ENCODE measurements at places on chromosomes 6 and 20. TPM values are rescaled to one million over a fixed set of nuclear protein-coding genes. Genes with fewer than 3 reads are reported as not detected.

RIMS4 gene
- polyA plus RNA-seq, result not detected

- H3K27me3 ChIP-seq, result no peaks in the 10 kb centered on the region
- DNase-seq, result no peak
- no peak overlapping the region for H3K4me3 ChIP-seq
- H3K27ac ChIP-seq, result no peak overlapping the region
Observed at GRCh38 chr20:18672834-18673233, 85.0 kb downstream of the DTD1 start.

- H3K36me3 ChIP-seq, result no peaks in the 10 kb centered on the region
- H3K27me3 ChIP-seq, result peaks cover 19% of the 10 kb centered on the region
- no peak overlapping the region for H3K27ac ChIP-seq
- no peak for DNase-seq
- no peak overlapping the region for H3K4me3 ChIP-seq
- peaks cover 4% of the 10 kb centered on the region for H3K4me1 ChIP-seq
Observed at GRCh38 chr20:48102076-48102787, 317.0 kb upstream of the SULF2 start.

DNA sequence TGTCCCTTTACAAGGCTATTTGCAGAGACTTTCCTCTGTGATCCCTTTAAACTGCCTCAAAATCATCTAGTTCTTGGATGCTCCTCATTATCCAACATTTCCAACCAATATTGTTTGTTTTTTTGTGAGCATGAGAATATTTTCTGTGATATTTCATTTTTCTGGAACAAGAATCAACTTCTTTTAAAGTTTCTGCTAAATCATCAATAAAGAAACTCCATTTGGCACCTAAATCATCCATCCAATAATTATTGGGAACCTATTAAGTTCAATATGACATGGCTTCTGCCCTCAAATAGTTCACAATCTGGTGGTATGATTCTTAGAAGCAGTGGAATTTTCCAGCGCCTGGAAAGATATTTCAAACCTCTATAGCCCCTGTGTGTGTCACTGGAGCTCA, 207.6 kb downstream of the ISM1 start:
- H3K27me3 ChIP-seq, result no peaks in the 10 kb centered on the region
- DNase-seq, result no peak
- peak overlapping the region; percentile 14 for H3K27ac ChIP-seq
- no peaks in the 10 kb centered on the region for H3K4me1 ChIP-seq

GRCh38 chr20:21237956-21238799, 65.0 kb upstream of the XRN2 start:
- H3K36me3 ChIP-seq, result peaks cover 24% of the 10 kb centered on the region
- no peak overlapping the region for H3K27ac ChIP-seq

DNA sequence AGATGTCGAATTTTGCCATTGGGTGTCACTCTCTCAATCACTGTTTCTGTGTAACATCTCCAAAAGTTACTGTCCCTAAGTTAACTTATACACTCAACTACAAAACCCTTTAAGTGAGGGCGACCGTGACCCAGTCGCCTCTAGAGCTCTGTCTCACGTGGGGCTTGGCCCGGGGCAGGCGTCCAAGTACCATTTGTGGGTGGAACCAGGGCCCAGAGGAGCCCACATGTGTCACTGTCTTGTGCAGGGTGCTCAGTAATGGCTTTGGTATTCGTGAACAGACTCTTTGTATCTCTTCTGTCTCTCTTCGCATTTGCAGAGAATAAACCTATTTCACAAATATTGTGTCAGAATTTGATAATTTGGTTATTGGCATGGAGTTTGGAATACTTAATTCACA, 109.9 kb upstream of the THBS2 start:
- no peaks in the 10 kb centered on the region for H3K36me3 ChIP-seq
- peak overlapping the region; percentile 38 for H3K27ac ChIP-seq
- no peaks in the 10 kb centered on the region for H3K4me1 ChIP-seq
- no peaks in the 10 kb centered on the region for H3K27me3 ChIP-seq
- no peak for DNase-seq
- H3K4me3 ChIP-seq, result no peak overlapping the region

ADAM33 gene
- not detected for polyA plus RNA-seq

DNA sequence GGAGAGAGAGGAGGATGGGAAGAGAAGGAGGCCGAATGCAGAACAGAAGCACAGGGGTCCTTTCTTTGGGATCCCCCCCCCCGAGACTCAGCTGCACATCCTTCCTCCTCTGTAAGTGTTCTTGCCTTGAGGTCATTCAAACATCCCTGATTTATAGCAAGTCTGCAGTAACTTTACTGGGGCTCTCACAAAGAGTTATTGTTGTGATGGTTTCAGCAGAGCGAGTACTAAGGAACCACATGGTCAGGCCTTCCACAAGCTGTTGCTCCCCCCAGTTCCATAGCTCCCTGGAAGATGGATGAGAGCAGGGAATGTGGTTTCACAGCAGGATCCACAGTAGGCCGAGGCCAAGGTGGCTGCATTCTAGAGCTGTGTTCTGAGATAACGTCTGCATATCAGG, 351.4 kb upstream of the CDH4 start:
- H3K4me3 ChIP-seq, result no peak overlapping the region
- no peak overlapping the region for H3K27ac ChIP-seq
- no peaks in the 10 kb centered on the region for H3K27me3 ChIP-seq
- DNase-seq, result no peak

LINC00237 gene
- not detected for polyA plus RNA-seq

DNA sequence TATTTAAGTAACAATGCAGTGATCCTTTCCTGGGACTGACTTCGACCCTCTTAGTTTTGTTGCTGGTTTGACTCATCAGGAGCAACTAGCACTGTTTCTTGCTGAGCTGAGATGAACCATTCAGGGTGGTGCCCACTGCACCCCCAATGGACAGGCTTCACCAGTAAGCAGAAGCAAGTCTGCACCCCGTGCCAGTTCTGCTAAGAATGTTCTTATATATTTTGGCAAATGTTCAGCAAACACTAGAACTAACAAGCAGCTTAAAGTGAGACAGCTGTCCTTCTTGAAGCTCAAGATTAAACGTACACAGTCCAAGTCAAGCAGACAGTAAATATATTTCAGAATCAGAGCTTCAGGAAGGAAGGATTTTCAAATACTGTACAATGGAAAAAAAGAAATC, 561.3 kb upstream of the CDH4 start:
- no peak for DNase-seq
- H3K36me3 ChIP-seq, result no peaks in the 10 kb centered on the region
- H3K27me3 ChIP-seq, result peaks cover 22% of the 10 kb centered on the region
- H3K27ac ChIP-seq, result no peak overlapping the region
- no peaks in the 10 kb centered on the region for H3K4me1 ChIP-seq

PPP1R14C gene
- 0.22 TPM for polyA plus RNA-seq

DNA sequence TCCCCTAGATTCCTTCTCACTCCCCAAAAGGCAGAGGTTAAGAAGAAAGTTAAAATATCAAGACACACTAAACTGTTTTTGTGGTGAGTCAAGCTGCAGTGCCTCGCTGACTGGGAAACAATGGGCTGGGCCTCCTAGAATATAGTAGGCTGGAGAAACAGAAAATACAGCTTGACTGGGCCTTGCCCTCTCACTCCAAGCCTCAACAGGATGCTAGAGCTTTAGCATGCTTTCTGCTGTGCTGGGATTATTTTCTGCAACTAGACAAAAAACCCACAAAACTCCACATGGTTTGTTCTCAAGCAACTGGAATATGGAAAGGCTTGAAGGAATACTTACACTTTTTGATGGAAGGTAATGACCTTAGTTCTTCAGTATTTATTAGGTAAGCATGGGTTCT, 27.9 kb downstream of the FOXO3 start:
- no peaks in the 10 kb centered on the region for H3K27me3 ChIP-seq
- no peaks in the 10 kb centered on the region for H3K36me3 ChIP-seq
- no peak for DNase-seq
- H3K4me3 ChIP-seq, result no peak overlapping the region
- H3K4me1 ChIP-seq, result peaks cover 69% of the 10 kb centered on the region
- no peak overlapping the region for H3K27ac ChIP-seq

DNA sequence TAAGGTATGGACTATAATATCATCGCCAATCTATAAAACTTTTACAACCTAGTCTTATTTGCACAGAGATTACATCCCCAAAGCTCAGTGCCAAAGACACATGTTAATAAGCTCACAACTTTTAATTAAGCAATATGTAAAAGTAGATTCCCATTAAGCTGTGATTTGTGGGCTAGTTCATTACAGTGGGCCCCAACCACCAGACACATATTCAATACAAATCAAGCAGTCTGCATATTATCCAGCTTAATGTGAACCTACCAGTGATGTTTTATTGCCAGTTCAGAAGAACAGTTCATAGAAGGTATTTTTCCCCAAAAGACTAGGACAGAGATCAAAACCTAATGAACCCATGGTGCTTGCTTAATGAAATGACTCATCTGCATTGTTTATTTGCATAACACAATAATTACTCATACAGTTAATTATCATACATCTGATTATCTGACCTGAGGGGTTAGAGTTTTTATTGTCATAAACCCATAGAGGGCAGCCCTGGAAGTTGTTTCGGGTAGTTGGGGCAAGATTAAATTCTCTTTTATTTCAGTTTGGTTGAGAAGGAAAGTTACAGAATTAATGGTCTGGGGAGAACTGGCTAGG, 831.0 kb downstream of the TFAP2A start:
- H3K27me3 ChIP-seq, result no peaks in the 10 kb centered on the region
- H3K4me3 ChIP-seq, result no peak overlapping the region
- no peaks in the 10 kb centered on the region for H3K4me1 ChIP-seq
- no peak overlapping the region for H3K27ac ChIP-seq

GRCh38 chr20:34582911-34583310, 24.4 kb downstream of the MAP1LC3A start:
- no peaks in the 10 kb centered on the region for H3K27me3 ChIP-seq
- DNase-seq, result no peak
- peaks cover 14% of the 10 kb centered on the region for H3K36me3 ChIP-seq
- H3K4me3 ChIP-seq, result no peak overlapping the region
- peaks cover 15% of the 10 kb centered on the region for H3K4me1 ChIP-seq

HLA-DRA gene
- polyA plus RNA-seq, result 15,227 TPM

DNA sequence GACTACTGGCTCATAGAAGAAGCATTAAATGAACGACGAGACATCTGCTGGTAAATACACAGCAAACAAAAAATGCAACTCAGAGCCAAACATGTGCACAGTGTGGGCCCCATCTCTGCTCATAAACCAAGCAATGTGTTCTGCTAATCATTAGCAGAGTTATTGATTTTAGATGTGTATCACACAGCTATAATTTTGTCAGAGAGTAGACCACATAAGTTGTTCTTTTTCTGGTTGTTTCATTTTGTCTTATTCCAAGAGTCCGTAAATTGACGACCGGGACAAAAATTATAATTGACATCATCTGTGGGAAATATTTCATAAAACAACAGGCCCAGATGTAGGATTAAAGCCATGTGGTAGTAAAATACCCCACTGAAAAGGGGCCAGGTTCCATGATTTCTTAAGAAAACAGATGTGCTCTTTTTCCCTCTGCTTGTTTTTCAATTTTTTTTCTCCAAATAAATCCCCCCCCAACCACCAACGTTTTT, 423.6 kb downstream of the HAO1 start:
- peaks cover 9% of the 10 kb centered on the region for H3K27me3 ChIP-seq
- DNase-seq, result no peak
- H3K4me1 ChIP-seq, result no peaks in the 10 kb centered on the region
- no peak overlapping the region for H3K27ac ChIP-seq
- no peaks in the 10 kb centered on the region for H3K36me3 ChIP-seq

DNA sequence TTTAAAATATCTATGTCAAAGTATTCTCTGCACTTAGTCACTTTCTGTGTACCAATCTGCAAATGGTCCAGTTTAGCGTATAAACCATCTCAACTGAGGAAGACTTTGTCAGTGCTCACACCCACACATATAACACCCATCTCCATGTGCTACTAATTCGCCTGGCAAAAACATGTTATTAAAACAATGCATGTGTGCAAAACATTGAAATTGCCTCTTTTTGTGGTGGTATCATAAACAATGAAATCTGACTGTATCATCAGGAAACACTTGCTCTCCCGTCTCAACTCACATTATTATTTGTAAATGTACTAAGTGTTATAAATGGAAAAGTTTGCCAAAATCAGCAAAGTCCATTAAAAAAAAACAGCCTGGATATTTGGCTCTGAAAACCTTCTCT, 105.9 kb upstream of the FOXC1 start:
- no peak overlapping the region for H3K27ac ChIP-seq
- H3K4me1 ChIP-seq, result no peaks in the 10 kb centered on the region
- no peak overlapping the region for H3K4me3 ChIP-seq
- no peaks in the 10 kb centered on the region for H3K36me3 ChIP-seq
- no peak for DNase-seq

ALDH8A1 gene
- not detected for polyA plus RNA-seq

- H3K4me1 ChIP-seq, result no peaks in the 10 kb centered on the region
- H3K36me3 ChIP-seq, result no peaks in the 10 kb centered on the region
- DNase-seq, result no peak
- H3K4me3 ChIP-seq, result no peak within 1 kb of the TSS
- H3K27ac ChIP-seq, result no peak within 1 kb of the TSS
Observed at GRCh38 chr20:62427172-62428001, at the start of gene RBBP8NL. RBBP8NL (minus strand) TSS chr20:62427539; CDS start chr20:62419647, 7,892 bp downstream.

GRCh38 chr20:59016795-59017492, 2.3 kb upstream of the TUBB1 start:
- H3K36me3 ChIP-seq, result no peaks in the 10 kb centered on the region
- no peaks in the 10 kb centered on the region for H3K27me3 ChIP-seq
- peak; percentile 47 for DNase-seq

DNA sequence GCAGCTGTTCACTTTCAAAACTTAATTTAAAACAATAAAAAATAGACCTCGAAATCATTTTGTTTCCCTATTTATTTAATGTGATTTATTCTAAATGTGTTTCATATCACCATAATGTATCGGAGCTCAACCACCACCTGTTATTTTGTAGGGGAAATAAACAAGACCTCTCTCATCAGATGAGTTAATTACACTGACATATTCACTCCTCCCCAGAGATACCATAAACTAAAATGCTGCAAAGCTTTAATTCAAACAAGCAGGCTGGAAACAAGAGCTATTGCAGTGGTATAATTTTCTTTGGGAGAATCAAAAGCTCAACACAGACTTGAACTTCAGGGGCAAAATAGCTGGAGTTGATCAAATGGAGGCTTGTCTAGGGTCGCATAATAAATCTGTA, 303.5 kb upstream of the TSHZ2 start:
- H3K36me3 ChIP-seq, result no peaks in the 10 kb centered on the region
- no peak overlapping the region for H3K27ac ChIP-seq
- H3K4me3 ChIP-seq, result no peak overlapping the region
- H3K4me1 ChIP-seq, result no peaks in the 10 kb centered on the region

DNA sequence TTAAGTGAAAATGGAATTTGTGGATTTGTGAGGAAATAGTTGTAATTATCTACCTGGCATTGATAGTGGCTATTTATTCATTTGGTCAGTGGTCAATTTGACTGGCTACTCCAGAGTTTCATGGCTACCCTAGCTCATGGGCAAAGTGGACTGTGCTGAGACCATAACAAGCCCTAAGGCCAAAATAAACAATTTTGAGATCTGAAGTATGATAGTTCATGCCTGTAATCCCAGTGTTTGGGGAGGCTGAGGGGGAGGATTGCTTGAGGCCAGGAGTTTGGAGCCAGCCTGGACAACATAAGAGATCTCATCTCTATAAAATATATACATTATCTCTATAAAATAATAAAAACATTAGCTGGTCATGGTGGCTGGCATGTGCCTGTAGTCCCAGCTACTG, 311.7 kb downstream of the HIVEP2 start:
- no peak for DNase-seq
- H3K4me1 ChIP-seq, result no peaks in the 10 kb centered on the region
- no peaks in the 10 kb centered on the region for H3K27me3 ChIP-seq
- H3K4me3 ChIP-seq, result no peak overlapping the region
- no peak overlapping the region for H3K27ac ChIP-seq
- no peaks in the 10 kb centered on the region for H3K36me3 ChIP-seq

GRCh38 chr20:45933266-45934045, 1.0 kb upstream of the PCIF1 start:
- peak overlapping the region; percentile 98 for H3K4me3 ChIP-seq
- peaks cover 11% of the 10 kb centered on the region for H3K36me3 ChIP-seq
- no peaks in the 10 kb centered on the region for H3K27me3 ChIP-seq
- peaks cover 25% of the 10 kb centered on the region for H3K4me1 ChIP-seq
- H3K27ac ChIP-seq, result peak overlapping the region; percentile 96
- peak; percentile 32 for DNase-seq

Data from naive B cell (primary cell).